ENCODE measurements at places on chromosomes 11 and 22.

- DNase-seq, result no peak
Observed at GRCh38 chr11:20373568-20374209, 10.2 kb downstream of the HTATIP2 start.

DNA sequence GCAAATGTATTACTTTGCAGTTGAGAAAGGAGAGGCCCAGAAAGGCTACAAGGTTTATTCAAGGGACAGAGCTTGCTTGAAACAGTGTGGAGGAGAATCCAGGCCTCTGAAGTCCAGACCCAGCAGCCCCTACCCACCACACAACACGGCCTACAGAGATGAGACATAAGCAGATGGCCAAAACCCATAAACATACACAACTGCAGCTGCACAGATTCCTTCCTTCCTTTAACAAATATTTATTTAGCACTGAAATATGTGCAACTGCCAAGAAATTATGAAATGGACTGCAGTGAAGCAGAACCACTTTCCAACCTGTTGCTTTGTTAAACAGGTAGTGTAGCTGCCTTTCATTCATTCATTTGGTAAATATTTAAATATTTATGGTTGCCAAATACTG, 122.3 kb downstream of the SPATA19 start:
- no peak for DNase-seq

DNA sequence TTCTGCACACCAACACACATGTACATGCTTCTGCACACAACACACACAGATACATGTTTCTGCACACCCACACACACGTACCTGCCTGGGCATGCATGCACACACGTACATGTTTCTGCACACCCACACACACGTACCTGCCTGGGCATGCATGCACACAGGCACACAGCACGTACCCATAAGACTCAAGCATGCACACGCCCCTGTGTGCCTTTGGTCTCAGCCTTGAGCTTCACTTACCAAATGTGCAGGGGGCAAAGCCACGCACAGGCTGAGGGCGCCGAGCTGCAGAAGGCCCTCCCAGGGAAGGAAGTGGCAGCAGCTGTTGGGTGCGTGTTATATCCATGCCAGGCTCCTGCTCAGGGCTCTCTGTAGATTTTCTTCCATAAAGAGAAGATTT, 34.7 kb upstream of the SMIM38 start:
- no peak for DNase-seq

DNA sequence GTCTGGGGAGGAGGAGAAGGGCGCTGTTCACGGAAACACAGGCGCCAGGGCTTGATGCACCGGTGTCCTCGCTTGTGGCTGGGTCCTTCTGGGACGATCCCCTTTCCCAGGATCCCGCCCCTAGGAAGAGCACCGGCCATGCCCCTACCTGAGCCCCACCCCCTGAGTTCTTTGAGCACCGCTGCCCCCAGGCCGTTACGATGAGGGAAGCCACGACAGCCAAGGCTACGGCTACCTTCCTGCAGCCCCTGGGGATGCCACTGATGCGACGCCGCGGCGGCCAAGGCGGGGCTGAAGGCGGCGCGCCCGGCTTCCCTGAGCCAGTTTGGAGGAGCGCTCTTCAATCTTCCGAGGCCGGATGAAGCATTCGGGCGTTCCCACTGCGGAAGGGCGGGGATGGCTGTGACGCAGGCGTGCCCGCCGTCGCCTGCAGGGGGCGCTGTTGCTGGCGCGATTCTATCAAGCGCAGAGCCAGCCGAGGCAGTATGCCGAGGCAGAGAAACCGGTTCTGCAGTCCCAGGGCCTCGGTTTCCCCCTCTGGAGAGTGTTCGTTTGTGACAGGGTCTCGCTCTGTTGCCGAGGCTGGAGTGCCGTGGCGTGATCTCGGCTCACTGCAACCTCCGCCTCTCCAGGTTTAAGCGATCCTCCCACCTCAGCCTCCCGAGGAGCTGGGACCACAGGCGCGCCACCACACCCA, 9.7 kb upstream of the NEFH start:
- DNase-seq, result peak; percentile 67

DNA sequence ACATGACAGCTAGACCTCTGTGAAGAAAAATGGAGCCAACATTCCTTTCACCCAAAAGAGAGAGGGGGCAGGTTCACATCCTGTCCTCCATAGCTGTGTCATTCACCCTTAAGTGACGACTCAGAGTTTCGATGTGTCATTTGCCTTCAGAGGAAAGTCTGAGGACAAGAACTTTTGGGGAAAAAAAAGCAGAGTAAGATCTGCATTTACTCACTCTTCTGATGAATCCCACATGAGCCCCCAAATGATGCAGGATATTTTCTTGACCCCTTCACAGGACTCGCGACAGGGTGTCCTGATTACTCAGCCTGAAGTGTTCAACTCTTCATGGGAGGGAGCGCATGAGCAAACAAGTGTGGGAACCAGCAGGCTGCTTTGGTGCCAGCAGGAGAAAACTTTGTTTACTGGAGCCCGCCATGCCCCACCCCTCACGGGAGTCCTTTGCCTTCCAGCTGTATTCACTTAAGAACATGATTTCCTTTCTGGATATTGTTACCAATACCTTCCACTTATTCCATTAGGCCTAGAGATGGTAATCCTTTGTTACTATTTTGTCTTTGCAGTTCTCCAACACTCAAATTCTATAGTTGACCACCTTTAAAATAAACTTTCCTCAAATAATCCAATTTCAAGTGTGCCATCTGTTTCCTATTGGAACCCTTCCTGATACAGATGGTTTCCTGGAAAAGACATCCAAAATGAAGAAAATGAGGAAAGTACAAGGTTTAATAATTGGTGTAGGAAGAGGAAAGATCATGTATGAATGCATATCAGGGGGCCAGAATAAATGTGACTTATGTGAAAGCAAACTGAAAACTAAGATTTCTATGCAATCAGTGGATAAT, 729.8 kb downstream of the FAM181B start:
- no peak for DNase-seq
